ENCODE measurements at places on chromosomes 7 and 10.

DNA sequence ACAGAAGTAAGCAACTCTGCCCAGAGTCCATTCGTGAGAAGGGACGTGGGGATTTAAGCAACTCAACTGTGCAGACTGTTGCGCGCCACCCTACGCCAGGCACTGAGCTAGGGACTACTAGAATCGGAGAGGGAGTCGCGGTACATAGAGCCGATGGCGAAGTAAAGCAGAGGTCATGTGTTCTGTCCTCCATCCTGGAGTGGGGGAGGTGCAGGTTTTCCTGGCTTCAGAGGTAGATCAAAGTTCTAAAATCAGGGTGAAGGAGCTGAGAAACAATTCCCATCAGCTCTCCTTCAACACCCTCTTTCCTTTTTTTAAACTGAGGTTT, 23.2 kb downstream of the SLC35G1 start:
- no peak overlapping the region for H3K27ac ChIP-seq
- no peak for DNase-seq
- no peaks in the 10 kb centered on the region for H3K36me3 ChIP-seq
- H3K27me3 ChIP-seq: no peaks in the 10 kb centered on the region

- H3K27me3 ChIP-seq: no peaks in the 10 kb centered on the region
- DNase-seq: no peak
- no peaks in the 10 kb centered on the region for H3K36me3 ChIP-seq
Observed at GRCh38 chr10:59626523-59626869, 83.2 kb downstream of the SLC16A9 start.

DNA sequence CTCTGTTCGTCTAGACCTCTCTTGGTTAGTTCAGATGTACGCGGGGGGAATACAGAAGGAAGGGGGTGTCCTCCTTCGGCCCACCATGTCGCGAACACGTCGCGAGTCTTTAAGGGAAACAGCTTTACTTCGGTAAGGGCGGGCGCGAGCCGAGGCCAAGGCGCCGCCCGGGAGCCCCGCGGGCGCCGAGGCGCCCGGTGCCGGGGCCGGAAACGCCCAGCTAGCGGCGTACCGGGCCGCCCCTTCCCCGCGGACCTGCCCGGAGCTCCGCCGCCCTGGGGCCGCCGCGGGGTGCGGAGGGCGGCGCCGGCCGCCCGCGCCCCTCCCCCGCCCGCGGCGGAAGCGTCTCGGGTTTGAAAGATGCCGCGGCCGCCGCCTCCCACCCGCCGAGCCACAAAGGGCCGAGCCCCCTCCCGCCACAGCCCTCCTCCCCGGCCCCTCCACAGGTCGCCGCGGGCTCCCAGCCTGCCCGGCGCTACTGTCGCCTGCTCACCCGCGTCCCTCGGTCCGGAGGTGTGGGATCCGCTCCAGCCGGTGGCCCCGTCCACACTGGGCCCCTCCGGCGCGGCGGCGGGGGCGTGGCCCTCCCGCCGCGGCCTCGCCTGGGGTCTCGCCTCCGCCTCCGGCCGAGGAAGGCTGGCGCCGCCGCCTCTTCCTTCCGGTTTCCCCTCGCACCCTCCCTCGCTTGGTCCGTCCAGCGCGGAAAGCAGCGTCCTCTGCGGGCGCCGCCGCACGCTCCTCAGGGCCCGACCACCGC, at the start of gene KBTBD2:
TSS of gene KBTBD2 (minus strand) at position 718 of the 757 bp plus-strand sequence. CDS start 12,156 bp downstream, outside the sequence.
- no peaks in the 10 kb centered on the region for H3K36me3 ChIP-seq
- H3K27ac ChIP-seq: peak within 1 kb of the TSS; percentile 99
- peaks cover 6% of the 10 kb centered on the region for H3K4me1 ChIP-seq
- H3K27me3 ChIP-seq: no peaks in the 10 kb centered on the region
- peak; percentile 88 for DNase-seq
- H3K4me3 ChIP-seq: peak within 1 kb of the TSS; percentile 87

DNA sequence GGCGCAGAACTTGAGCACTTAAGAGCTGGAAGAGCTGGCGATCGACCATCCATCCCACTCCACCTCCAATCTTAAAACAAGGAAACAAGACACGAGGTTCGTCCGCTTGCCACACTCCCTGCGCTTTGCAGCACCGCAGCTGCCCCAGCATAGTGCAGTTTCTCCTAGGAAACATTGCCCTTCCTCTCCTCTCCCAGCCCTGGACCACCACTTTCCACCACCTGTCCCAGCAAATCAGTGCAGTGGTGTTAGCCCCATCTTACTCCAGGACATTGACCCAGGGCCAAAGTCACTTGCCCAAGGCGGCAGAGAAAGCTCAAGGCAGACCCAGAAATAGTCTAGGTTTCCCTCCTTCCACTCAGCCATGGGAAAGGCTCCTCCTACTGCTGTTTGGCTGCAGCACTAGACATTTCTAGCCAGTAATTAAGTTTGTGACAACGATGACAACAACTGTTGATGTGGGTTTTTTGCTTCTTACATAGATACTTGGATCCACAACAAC, 1.5 kb upstream of the PARD3 start:
- peak; percentile 41 for DNase-seq
- H3K4me3 ChIP-seq: peak overlapping the region; percentile 67
- no peak overlapping the region for H3K27ac ChIP-seq
- H3K36me3 ChIP-seq: no peaks in the 10 kb centered on the region
- H3K4me1 ChIP-seq: peaks cover 7% of the 10 kb centered on the region

- DNase-seq: no peak
- no peak overlapping the region for H3K27ac ChIP-seq
- H3K36me3 ChIP-seq: no peaks in the 10 kb centered on the region
- no peaks in the 10 kb centered on the region for H3K4me1 ChIP-seq
- no peaks in the 10 kb centered on the region for H3K27me3 ChIP-seq
Observed at GRCh38 chr7:29109358-29109757, 37.0 kb downstream of the CPVL start.

DNA sequence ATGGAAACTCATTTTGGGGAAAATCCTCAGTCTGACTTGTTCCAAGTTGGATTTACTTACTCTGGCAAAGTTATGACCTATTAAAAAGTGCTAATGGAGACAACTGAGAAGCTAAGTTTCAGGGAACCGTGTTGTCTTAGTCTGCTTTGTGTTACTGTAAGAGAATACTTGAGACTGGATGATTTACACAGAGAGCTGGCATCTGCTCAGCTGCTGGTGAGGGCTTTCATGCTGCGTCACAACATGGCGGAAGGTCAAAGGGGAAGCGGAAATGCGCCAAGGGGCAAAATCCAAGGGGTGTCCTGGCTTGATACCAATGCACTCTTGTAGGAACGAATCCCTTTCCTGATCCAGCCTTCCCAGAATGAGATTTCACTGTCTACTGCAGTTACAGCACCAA, 46.4 kb downstream of the MTURN start:
- peaks cover 3% of the 10 kb centered on the region for H3K4me1 ChIP-seq
- H3K27me3 ChIP-seq: no peaks in the 10 kb centered on the region
- DNase-seq: no peak
